ENCODE measurements at places on chromosomes 7 and 10.

- no peak for DNase-seq
Measured at GRCh38 chr7:66741-67140, 125.6 kb upstream of the FAM20C start.

DNA sequence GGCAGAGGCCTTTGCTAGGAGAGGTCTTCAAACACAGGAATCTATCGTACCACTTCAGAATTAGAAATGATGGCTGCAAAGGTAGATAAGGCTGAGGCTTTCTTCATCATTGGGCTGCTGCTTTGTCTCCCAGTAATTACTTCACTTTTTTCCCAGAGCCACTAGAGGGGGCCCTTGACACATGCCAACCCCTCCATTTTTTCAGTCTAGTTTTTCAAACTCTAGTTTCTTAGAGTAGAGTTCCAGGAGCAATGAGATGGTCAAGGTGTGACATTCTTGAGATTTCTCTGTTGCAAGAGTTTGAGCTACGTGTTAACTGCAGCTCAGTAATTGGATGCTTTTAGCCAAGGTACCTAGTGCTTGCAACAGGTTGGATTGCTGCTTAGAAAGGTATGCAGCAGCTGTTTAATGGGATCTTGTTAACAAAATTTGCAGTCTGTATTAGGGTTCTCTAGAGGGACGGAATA is 33.8 kb upstream of the RBM20 start:
- peak; percentile 44 for DNase-seq

GRCh38 chr7:2109251-2109872 is 123.4 kb downstream of the MAD1L1 start:
- no peak for DNase-seq

DNA sequence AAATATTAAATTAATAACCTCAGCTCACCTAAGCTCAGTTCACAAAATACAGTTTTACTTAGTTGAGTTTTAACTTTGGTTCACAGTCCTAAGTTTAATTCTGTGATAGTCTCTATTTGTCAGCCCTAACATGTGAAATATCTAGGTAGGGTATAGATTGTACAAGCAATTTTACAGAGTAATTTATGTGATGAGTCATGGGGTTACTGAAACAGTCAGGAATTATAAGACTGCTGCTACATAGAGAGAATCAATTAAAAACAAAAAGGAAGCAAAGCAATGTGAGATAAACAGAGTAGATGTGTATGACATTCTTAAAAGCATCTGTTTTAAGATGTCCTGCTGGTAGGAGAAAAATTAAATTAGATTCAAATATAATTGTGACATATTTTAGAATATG is 1018.2 kb upstream of the KCND2 start:
- DNase-seq: no peak

DNA sequence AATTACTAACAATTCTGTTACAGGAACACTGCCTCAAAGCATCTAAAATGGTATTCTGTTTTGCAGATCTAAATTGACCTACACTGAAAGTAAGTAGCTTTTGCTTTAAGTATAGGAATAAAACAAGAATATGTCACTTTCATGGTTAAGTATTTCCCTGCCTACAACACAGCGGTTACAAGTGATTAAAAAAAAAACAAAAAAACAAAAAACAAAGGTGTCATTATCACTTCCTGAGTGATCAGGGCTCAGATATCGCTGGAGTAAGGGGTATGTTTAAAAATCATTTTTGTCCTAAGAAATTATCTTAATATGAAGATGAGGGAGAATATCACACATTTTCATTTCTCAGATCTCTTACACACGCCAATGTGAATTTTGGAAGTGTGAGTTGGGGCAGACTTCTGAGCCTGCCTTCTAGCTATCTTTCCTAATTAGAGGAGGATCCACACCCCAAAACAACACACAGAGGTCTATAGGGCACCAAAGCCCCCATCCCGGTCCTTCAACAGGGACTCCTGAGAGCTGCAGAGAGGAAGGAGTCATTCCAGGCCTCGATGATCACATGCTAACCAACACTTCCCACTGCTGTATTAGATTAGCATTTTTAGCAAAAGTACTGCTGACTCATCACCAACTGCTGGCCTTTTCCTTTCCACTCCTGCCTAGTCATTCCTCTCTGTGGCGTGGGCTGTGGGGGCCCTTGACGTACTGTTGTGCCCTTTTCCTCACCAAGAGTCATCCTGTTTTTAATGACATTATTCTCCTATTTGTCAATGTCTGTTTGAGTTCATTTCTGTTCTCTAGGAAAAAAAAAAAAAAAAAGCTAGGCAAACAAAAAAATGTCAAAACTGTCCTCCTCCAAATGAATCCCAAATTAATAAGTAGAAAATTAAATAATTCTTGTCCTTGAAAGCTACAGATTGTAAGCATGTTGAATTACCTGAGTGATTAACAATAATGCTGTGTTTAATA is 31.2 kb downstream of the PRTFDC1 start:
- no peak for DNase-seq

GRCh38 chr7:150421831-150422230 is 28.6 kb upstream of the GIMAP8 start:
- no peak for DNase-seq

GRCh38 chr7:112649560-112649959 is 140.6 kb downstream of the TMEM168 start:
- DNase-seq: no peak

GRCh38 chr10:11437391-11438142 is 173.9 kb downstream of the USP6NL start:
- no peak for DNase-seq

DNA sequence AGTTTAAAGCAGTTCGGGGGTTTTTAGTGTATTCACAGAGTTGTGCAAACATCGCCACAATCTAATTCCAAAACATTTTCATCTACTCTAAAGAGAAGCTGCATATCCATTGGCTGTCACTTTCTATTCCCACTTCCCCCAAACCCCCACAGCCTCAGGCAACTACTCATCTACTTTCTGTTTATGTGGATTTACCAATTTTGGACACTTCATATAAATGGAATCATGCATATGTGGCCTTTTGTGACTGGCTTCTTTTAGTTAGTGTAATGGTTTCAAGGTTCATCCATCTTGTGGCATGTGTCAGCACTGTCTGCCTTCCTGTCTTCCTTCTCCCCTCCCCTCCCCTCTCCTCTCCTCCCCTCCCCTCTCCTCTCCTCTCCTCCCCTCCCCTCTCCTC is 78.5 kb upstream of the FZD1 start:
- DNase-seq: no peak

GRCh38 chr7:129574487-129574886 is 37.0 kb upstream of the NRF1 start:
- DNase-seq: no peak

GRCh38 chr10:60465801-60466200 is 76.1 kb upstream of the ANK3 start:
- no peak for DNase-seq

DNA sequence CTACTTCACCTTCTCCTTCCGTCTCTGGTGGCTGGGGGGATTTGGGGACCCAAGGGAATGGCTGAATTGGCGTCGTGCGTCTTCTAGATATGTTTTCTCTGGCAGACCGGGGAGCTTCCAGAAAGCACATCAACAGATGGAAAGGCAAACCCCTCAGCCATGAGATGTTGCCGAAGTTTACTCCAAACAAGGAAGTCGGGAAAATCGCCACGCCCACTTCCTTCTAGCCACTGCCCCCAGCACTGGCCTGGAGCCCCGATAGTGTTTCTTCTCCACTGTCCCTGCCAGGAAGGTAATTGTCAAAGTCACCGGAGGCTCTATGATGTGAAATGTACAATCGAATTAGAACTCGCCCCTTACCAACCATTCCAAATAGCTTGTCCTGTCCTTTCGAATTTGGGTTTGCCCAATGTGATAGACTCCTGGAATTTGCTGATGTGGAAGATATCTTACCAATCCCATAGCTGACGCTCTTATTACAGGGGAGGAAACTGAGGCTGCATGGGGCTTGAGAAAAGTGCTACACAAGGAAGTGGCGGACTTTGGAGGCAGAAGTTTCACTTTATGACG is 191.0 kb downstream of the LSM5 start:
- no peak for DNase-seq

GRCh38 chr10:89550509-89550908 is 15.1 kb upstream of the SLC16A12 start:
- DNase-seq: no peak

GRCh38 chr7:33882040-33882837 is 23.1 kb upstream of the BMPER start:
- no peak for DNase-seq

GRCh38 chr10:10855151-10855581 is 162.5 kb upstream of the CELF2 start:
- no peak for DNase-seq

GRCh38 chr7:113054938-113055337 is 31.7 kb downstream of the GPR85 start:
- no peak for DNase-seq

- no peak for DNase-seq
Measured at GRCh38 chr7:138876326-138876725, 78.3 kb upstream of the ATP6V0A4 start.

- DNase-seq: no peak
Measured at GRCh38 chr7:94216944-94217461, 177.7 kb upstream of the COL1A2 start.

- peak; percentile 46 for DNase-seq
Measured at GRCh38 chr7:123580406-123581161, 21.0 kb upstream of the ASB15 start.

DNA sequence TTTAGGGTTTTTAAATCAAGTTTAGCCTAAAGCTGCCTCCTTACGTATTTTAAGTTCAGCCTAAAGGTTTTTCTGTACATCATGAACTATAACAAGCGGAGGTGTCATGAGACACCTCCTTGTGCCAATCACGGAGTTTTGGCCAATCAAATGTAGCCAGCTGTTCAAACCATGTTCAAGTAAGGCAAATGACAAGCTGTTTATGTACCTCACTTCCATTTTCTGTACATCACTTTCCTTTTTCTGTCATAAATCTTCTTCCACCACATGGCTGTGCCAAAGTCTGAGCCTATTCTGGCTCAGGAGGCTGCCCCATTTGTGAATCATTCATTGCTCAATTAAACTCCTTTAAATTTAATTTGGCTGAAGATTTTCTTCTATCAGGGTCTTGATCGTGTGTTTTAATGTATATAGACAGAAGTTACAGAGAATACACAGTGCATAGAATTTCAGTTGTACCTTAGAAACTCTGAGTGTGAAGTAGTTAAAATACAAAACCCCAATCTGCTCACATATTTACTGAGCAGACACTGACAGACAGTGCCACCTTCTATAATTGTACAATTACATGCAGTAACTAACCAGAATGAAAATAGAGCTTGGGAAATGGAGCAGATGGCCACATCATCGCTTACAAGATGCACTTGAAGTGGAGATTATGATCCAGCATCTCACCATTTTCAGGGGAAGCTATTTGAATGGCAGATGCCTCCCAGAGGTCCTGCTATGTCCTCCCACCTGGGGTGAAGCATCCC is 76.9 kb upstream of the LANCL2 start:
- no peak for DNase-seq

- no peak for DNase-seq
Measured at GRCh38 chr10:124372899-124373298, 45.8 kb downstream of the OAT start.

DNA sequence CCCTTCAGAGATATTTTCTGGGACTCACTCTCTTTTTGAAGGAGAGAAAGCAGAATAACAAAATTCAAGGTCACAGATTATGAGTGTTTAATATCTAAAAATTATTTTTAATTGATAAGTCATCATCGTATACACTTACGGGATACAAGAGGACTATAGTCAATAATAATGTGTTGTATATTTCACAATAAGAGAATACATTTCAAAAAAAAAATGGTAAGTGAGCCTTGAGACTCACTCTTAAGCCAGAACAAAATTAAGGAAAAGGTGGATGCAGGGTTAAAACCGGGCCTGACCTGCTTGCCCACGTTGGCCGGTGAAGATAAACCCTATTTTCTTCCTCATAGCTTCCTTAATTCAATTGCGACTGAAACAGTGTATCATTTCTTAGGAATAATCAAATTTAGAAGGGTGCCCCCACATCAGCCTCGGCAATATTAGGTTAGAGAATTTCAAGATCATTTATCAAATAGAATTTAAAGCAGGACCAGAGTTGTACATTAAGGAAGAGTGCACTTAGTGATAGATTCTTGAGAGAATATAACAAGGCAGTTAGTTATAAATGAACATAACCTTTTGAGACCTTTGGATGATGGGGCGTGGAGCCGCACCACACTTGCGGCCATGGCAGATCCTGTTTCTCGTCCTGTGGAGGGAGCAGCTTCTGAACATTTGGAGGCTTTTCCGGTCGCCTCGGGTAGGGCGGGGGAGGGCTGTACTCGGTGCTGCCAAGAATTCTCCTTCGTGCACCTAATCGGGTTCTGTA is 321.8 kb downstream of the PAXIP1 start:
- DNase-seq: no peak

DNA sequence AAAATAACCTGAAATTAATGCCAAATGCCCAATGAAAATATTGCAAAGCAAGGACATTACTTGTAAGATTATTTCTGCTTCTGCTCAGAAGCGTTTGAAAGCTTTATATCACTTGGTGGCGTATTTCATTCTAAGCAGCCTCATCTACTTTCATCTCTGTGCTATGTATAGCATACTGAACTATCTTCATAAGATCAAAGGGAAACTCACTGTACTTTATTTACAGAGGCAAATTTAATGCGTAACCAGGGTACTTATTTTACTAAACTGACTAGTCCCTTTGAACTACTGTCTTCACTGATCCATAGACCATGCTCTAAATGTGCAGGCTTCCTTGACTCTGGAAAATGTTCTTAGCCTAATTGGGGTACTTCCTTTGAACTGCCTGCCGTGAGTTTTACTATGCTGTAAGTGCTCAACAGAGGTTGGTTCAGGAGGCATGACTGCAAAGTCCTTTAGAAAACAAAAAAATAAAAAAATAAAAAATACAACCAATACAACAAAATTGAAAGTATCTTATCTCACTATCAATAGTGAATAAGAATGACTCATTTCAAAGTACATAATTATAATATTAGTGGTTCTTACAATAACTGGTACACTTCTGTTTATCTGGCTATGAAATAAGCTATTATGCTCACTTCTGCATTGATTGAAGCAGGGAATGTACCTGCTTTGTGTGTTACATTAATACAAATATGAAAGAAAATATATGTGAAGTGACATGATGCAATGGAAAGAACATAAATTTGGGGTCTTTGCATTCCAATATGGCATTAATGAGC is 41.0 kb upstream of the TSPAN12 start:
- peak; percentile 56 for DNase-seq

DNA sequence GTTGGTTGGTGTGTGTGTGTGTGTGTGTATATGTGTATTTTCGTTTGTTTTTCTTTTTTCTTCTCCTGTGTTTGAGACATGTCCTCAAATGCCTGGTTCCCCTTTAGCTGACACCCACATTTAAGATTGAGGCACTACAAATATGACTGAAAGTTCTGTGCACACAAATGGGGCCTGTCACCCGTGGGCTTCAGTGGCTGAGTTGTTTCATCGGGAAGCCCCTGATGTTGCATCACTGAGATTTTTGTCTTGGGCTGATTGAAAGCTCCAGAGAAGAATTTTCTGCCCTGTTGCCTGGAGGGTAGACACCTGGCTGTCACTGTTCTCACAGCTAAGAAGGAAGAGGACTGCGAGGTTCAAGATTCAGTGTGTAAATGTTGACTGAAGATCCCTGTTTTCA is 283.8 kb upstream of the C7orf33 start:
- no peak for DNase-seq

GRCh38 chr7:82442492-82443035 is 1.0 kb downstream of the CACNA2D1 start:
- DNase-seq: no peak

GRCh38 chr10:37439826-37440225 is 314.4 kb downstream of the ANKRD30A start:
- no peak for DNase-seq

- DNase-seq: no peak
Measured at GRCh38 chr7:16986755-16987154, 105.0 kb upstream of the AGR3 start.

GRCh38 chr7:55189878-55190436 is 171.1 kb downstream of the EGFR start:
- no peak for DNase-seq

- peak; percentile 88 for DNase-seq
Measured at GRCh38 chr10:113958631-113959382, 84.9 kb upstream of the ADRB1 start.

Data from HepG2 (cell line).